ENCODE measurements at places on chromosomes 6 and 20. TPM values are rescaled to one million over a fixed set of nuclear protein-coding genes. Genes with fewer than 3 reads are reported as not detected.

The C20orf96 gene
- total RNA-seq: 21.7 TPM

The KCNQ2 gene
- 6.6 TPM for total RNA-seq

The TFAP2A gene
- 19.1 TPM for total RNA-seq

DNA sequence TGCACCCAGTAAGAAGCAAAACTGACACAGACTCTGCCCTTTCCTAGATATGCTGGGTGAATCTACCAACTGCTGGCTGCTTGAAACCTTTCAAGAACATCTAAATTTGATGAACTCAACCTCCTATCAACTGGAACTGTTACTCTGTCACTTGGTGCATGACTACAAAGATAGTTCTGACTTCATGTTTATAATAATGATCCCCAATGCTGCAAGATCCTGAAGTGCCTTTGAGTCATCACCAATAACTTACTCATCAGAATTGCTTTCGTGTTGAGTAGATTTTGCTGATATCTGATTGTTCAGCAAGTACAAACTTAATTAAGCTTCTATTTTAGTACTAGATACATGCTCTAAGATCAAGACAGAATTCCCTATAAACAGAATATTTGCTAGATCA is 100.2 kb upstream of the ARMC2 start:
- H3K27me3 ChIP-seq: no peaks in the 10 kb centered on the region
- no peak for DNase-seq
- H3K36me3 ChIP-seq: no peaks in the 10 kb centered on the region
- no peaks in the 10 kb centered on the region for H3K4me1 ChIP-seq
- no peak overlapping the region for H3K4me3 ChIP-seq

DNA sequence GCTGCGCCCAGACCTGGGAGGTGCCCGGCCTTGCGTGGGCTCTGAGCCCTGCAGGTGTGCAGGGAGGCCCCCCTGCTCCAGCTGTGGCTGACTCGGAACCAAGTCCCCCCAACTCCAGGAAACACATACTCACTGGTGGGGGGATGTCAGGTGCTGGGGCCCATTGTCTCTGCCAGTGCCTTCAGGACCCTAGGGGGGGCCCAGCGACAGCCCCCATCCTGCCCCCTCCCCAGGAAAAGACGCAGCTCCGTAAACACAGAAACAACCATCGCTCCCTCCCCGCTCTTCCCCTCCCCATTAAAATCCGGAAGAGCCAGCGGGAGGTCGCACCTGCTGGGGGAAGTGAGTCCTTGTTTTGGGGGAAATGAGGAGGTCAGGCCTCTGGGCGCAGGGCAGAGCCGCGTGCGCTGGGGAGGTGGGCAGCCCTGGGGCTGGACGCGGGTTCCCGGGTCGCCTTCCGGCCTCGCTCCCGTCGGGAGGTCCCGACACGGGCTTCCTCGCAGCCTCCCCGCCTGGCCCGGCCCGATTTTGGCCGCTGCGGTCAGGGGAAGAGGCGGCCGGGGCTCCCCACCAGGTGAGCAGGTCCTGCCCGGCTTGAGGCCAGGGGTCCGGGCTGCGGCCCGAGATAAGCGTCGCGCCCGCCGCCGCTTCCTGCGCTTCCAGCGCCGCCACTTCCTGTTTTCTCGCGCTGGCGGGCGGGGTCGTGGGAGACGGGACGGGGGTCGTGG is 6.2 kb downstream of the C20orf204 start:
- no peaks in the 10 kb centered on the region for H3K36me3 ChIP-seq
- H3K4me3 ChIP-seq: peak overlapping the region; percentile 42
- H3K4me1 ChIP-seq: peaks cover 25% of the 10 kb centered on the region
- H3K27me3 ChIP-seq: peaks cover 50% of the 10 kb centered on the region
- H3K27ac ChIP-seq: no peak overlapping the region
- no peak for DNase-seq

DNA sequence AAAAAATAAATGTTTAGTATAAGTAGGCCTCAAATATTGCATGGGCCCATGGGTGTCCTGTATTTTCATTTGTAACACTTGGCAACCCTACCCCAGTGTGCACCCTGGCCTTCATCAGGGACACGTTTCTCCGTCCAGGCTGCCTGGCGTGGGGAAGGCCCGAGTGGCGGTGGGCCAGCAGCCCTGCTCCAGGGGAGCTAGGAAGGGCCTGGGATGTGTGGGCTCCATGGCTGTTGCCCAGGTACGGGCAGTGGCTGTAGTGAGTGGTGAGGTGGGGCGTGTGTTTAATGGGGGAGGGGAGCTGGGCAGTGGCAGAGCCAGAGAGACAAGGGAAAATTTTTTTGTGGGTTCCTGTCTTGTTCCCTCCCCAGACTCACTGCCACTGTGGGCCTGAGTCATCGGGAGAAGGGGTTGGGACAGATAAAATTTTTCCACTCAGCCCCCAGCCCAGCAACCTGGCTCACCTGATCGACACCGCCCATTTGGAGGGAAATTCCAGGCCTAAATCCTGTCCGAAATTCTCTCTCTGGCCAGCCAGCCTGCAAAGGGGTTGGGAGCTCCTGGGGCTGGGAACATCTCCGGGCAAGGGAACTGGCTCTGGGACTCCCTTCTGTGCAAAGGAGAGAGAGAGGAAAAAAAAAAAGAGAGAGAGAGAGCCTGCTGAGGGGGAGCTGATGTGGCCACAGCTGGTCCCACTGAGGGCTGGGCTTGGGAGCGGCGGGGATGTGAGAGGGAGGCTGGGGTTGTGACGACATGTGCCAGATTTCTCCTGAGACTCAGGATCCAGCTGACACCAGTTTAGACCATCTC is 32.5 kb upstream of the VEGFA start:
- H3K27me3 ChIP-seq: no peaks in the 10 kb centered on the region
- no peaks in the 10 kb centered on the region for H3K4me1 ChIP-seq
- no peak overlapping the region for H3K27ac ChIP-seq
- no peak overlapping the region for H3K4me3 ChIP-seq

- H3K4me3 ChIP-seq: no peak overlapping the region
- H3K36me3 ChIP-seq: no peaks in the 10 kb centered on the region
- no peaks in the 10 kb centered on the region for H3K4me1 ChIP-seq
- peak; percentile 77 for DNase-seq
- H3K27ac ChIP-seq: no peak overlapping the region
Observed at GRCh38 chr6:146785001-146785585, 186.3 kb downstream of the ADGB start.

- DNase-seq: no peak
- H3K36me3 ChIP-seq: no peaks in the 10 kb centered on the region
- no peaks in the 10 kb centered on the region for H3K27me3 ChIP-seq
- H3K4me3 ChIP-seq: no peak overlapping the region
- H3K27ac ChIP-seq: no peak overlapping the region
Observed at GRCh38 chr6:157056275-157056674, 267.0 kb downstream of the TMEM242 start.

DNA sequence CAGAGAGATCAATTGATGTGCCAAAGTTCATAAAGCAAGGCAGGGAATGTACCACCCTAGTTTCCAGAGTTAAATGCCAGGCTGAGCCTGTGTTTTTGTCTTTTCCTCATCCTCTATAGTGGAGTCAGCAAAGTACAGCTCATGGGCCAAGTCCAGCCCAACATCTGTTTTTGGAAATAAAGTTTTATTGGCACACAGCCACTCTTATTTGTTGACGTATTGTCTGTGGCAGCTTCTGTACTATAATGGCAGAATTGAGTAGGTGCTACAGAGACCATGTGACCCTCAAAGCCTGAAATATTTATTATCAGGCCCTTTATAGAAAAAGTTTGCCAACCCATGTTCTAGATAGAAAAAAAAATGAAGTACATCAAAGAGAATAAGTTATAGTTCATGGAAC is 187.0 kb downstream of the TSHZ2 start:
- H3K36me3 ChIP-seq: no peaks in the 10 kb centered on the region
- no peaks in the 10 kb centered on the region for H3K27me3 ChIP-seq
- H3K4me3 ChIP-seq: no peak overlapping the region

GRCh38 chr6:18579869-18580268 is 192.7 kb downstream of the RNF144B start:
- H3K36me3 ChIP-seq: no peaks in the 10 kb centered on the region
- no peak overlapping the region for H3K4me3 ChIP-seq
- H3K27ac ChIP-seq: peak overlapping the region; percentile 85
- peak; percentile 91 for DNase-seq
- H3K4me1 ChIP-seq: peaks cover 37% of the 10 kb centered on the region

DNA sequence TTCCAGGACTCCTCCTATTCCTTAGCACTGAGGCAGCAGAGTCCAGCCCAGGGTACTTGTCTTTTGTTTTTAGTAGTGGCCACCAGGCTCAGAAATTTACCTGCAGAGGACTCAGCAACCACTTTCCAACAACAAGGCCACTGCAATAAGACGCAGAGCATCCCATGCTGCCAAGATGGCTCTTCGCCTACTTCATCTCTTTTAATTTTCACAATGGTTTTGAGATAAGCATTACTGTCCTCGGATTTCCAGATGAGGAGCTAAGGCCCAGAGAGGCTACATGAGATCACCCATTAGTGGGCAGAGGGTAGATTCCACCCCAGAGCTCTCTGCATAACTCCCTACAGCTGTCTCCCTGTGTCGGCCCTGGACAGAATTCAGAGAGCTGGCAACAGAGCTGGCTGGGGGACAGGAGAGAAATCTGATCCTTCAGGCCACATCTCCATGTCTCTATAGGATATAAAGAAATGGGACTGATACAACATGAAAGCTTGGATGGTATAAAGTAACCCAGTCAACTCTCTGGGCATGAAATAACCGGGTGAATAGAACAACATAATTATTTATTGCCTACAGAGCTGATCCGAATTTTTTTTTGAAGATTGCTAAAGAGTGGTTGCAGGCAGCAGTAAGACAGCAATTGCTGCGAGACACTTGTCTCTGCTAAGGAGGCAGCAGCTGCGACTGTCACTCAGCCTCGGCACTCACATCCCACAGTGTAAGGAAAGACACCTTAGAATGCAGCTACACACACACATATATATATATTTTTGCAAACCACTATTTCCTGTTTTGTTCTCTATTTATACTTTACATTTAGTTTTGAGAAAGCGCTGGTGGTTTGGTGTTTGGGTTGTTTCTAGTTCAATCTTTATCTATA is 37.2 kb downstream of the SCML4 start:
- DNase-seq: no peak
- H3K27me3 ChIP-seq: no peaks in the 10 kb centered on the region
- no peak overlapping the region for H3K4me3 ChIP-seq
- no peaks in the 10 kb centered on the region for H3K36me3 ChIP-seq

DNA sequence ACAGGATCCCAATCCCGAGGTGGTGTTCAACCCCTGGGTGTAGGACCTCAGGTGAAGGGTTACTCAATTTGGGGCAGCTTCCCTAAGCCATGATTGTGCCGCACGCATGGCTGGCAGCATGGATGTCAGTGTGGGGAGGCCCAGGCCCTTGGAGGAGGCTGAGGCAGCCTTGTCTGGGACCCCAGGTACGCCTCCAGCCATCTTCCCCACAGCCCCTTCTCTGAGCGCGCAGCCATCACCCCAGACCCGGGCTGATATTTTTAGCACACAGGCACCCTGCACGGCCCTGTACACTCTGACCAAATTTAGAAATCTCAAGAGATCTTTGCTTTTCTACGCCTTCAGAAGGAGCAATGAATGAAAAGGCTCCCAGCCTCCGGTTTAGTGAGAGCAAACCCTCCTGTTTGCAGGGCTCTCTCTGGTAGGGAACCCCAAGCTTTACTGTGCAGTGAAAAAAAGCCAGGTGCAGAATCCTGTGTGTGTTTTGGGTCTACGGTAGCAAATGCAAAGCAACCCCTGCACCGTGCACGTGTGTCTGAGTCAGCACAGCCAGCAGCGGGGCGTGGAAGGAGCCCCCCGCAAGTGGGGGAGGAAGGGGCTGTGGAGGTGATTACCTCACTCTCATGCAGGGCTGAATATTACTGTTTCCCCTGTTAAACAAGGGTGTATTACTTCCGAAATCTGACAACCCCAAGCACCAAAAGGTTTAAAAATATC is 44.3 kb downstream of the CTCFL start:
- no peak overlapping the region for H3K4me3 ChIP-seq
- H3K27me3 ChIP-seq: no peaks in the 10 kb centered on the region
- no peak for DNase-seq
- peaks cover 19% of the 10 kb centered on the region for H3K4me1 ChIP-seq

DNA sequence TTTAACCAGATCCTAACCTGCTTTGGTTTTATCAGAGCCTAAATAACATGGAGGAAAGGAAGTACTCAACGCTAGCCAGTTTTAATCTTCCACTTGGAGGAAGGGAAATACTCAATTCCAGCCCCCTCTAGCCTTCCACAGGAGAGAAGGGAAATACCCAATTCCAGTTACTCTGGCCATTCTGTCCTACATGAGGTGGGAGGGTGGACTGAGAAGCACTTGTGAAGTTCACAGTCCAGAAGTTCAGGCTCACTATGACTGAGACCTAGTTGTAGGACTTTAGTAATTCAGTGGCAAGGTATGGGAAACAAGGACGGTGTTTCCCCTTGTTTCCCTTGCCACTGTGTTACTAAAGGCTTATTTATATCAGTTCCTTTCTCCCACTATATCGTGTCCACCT is 672.0 kb downstream of the RFPL4B start:
- DNase-seq: no peak
- H3K27me3 ChIP-seq: no peaks in the 10 kb centered on the region
- H3K27ac ChIP-seq: no peak overlapping the region
- peaks cover 4% of the 10 kb centered on the region for H3K4me1 ChIP-seq

GRCh38 chr6:782141-782540 is 89.2 kb upstream of the EXOC2 start:
- H3K27me3 ChIP-seq: peaks cover 7% of the 10 kb centered on the region
- H3K36me3 ChIP-seq: no peaks in the 10 kb centered on the region
- DNase-seq: no peak
- no peaks in the 10 kb centered on the region for H3K4me1 ChIP-seq

DNA sequence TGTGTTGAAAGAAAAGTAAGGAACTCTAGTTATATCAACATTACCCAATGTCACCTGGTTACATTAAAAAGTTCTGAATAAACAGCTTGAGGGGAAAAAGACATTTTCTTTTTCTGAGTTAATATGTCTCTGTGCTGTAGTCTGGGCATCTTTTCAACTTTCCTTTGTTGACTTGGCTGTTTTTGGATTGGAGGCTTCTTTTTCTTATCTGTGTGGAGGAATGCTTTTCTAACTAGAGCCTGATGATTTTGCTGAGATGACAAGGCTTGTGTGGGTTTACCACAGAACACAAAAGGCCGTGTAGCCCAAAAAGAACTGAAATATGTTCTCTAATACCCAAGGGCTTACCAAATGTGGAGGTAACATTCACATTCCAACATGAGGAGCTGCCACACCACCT is 161.8 kb downstream of the KCNQ5 start:
- no peak for DNase-seq
- no peaks in the 10 kb centered on the region for H3K36me3 ChIP-seq
- H3K27ac ChIP-seq: no peak overlapping the region
- no peaks in the 10 kb centered on the region for H3K27me3 ChIP-seq
- no peak overlapping the region for H3K4me3 ChIP-seq
- peaks cover 27% of the 10 kb centered on the region for H3K4me1 ChIP-seq

DNA sequence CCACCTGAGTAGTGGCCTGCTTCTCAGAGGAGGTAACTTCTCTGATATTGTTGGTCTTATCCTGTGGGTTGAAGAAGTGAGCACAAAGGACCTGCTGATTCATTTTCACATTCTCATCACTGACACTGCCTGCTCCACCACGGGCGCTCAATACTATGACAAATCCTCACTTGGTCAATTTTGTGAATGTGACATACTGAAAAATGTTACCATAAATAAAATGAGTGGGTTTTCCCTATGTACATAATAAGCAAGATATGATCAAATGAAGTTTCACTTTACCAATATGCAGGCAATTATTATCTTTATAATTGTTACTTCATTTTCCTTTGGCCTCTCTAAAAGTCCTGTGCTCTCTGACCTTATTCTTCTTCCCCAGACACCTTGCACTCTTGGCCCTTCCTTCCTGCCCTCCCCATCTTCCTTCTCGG is 71.5 kb upstream of the RIPOR2 start:
- no peaks in the 10 kb centered on the region for H3K27me3 ChIP-seq
- no peaks in the 10 kb centered on the region for H3K36me3 ChIP-seq
- no peak overlapping the region for H3K4me3 ChIP-seq
- no peaks in the 10 kb centered on the region for H3K4me1 ChIP-seq

Data from A673 (cell line).